ENCODE measurements at places on chromosomes 7 and 10. TPM values are rescaled to one million over a fixed set of nuclear protein-coding genes. Genes with fewer than 3 reads are reported as not detected.
A peak's percentile ranks its signal among the peaks of the same experiment; 100 is the strongest.

GRCh38 chr7:157432957-157433576 is 96.3 kb downstream of the DNAJB6 start:
- no peaks in the 10 kb centered on the region for H3K27me3 ChIP-seq
- H3K4me3 ChIP-seq, result no peak overlapping the region
- DNase-seq, result no peak
- H3K36me3 ChIP-seq, result no peaks in the 10 kb centered on the region

- no peak overlapping the region for H3K27ac ChIP-seq
- H3K4me3 ChIP-seq, result no peak overlapping the region
- H3K27me3 ChIP-seq, result no peaks in the 10 kb centered on the region
- H3K4me1 ChIP-seq, result no peaks in the 10 kb centered on the region
Measured at GRCh38 chr7:99252166-99252895, 20.3 kb upstream of the MYH16 start.

TEX47 gene
- total RNA-seq, result not detected

DNA sequence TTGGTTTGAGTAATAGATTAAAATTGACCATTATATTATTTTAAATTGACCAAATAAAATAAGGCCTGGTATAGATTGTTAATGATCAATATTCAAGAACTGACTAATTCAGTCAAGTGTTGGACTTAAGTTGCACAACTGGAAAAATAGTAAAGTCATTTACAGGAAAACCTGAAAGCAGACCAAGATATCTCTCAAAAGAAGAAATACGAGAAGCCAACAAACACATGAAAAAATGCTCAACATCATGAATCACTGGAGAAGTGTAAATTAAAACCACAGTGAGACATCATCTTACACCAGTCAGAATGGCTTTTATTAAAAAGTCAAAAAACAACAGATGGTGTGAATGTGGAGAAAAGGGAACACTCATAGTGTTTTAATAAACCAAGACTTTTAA is 80.4 kb upstream of the MALRD1 start:
- DNase-seq, result no peak
- H3K4me3 ChIP-seq, result no peak overlapping the region
- no peaks in the 10 kb centered on the region for H3K36me3 ChIP-seq
- H3K27me3 ChIP-seq, result no peaks in the 10 kb centered on the region
- no peaks in the 10 kb centered on the region for H3K4me1 ChIP-seq

GRCh38 chr7:44999245-45000092 is 532 bp upstream of the CCM2 start:
- H3K4me3 ChIP-seq, result peak overlapping the region; percentile 90
- peak overlapping the region; percentile 91 for H3K27ac ChIP-seq
- DNase-seq, result peak; percentile 100
- H3K36me3 ChIP-seq, result peaks cover 4% of the 10 kb centered on the region
- no peaks in the 10 kb centered on the region for H3K27me3 ChIP-seq

GRCh38 chr7:118944271-118944670 is 719.8 kb downstream of the ANKRD7 start:
- H3K27me3 ChIP-seq, result no peaks in the 10 kb centered on the region
- no peaks in the 10 kb centered on the region for H3K36me3 ChIP-seq

DNA sequence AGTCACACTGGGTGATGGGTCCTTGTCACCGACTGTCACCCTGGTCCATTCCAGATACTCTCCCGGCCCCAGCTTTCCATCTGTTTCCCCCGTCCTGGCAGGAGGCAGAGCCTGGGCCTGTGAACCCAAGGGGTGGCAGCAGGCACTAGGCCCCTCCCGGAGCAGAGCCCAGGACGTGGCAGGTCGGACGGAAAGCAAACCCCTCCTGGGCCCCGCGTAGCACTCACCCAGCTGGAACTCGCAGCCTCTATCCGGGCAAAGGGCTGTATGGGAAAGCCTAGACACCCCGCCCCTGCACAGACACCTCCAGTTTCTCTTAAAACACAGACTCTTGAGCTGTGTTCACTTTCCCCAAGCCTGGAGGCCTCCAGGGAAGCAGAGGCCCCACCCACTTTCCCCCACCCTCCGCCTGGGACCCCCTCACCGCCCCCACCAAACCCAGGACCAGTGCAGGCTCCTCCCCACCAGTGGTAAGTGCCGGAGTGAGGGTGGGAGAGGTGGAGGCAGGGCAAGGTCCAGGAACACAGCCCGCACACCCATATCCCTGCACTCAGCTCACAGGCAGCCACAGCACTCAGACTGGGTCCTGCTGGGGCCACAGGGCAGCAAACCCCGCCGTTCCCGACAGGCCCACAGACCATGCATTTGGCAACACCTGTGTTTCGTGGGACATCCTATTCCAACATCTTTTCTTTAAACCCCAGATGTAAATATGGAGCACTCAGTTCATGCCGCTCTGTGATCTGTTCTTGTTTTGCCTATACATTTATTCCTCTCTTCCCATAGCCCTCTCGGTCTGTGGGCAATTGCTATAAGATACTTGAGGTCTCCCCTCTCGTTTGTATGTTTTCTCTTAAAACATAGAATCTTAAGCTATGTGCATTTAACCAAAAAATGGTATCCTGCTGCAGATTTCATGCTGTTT is 98.2 kb upstream of the PDGFA start:
- no peak for DNase-seq
- no peaks in the 10 kb centered on the region for H3K36me3 ChIP-seq
- no peak overlapping the region for H3K4me3 ChIP-seq
- H3K4me1 ChIP-seq, result peaks cover 13% of the 10 kb centered on the region
- no peaks in the 10 kb centered on the region for H3K27me3 ChIP-seq

ADAM22 gene
- 1.9 TPM for total RNA-seq

CACNB2 gene
- total RNA-seq, result 3.1 TPM

- no peaks in the 10 kb centered on the region for H3K4me1 ChIP-seq
- H3K27me3 ChIP-seq, result no peaks in the 10 kb centered on the region
- no peak overlapping the region for H3K4me3 ChIP-seq
- H3K36me3 ChIP-seq, result no peaks in the 10 kb centered on the region
Measured at GRCh38 chr10:28020993-28021982, 22.4 kb upstream of the ODAD2 start.

DNA sequence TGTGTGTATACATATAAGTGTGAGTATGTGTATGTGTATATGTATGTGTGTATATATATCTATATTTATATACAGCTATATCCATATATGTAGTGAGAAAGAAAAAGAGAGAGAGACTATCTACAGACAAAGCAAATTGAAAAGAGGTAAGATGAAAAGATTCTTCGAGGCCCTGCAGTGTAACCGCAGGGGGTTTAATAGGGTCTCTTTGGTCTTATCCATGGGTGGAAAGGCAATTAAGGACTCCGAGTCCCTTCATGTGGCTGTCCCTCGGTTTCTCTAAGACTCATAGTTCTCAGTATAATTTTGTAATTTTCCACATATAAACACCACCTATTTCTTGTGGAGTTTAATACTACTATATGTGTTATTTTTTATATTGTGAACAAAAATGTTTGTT is 50.6 kb upstream of the JAZF1 start:
- H3K27ac ChIP-seq, result no peak overlapping the region
- H3K4me1 ChIP-seq, result no peaks in the 10 kb centered on the region
- DNase-seq, result no peak
- H3K36me3 ChIP-seq, result no peaks in the 10 kb centered on the region

GRCh38 chr7:276230-276835 is 13.6 kb upstream of the FOXL3 start:
- H3K27ac ChIP-seq, result no peak overlapping the region
- no peaks in the 10 kb centered on the region for H3K27me3 ChIP-seq
- H3K4me1 ChIP-seq, result no peaks in the 10 kb centered on the region
- no peak for DNase-seq
- H3K4me3 ChIP-seq, result no peak overlapping the region
- H3K36me3 ChIP-seq, result no peaks in the 10 kb centered on the region

- H3K27ac ChIP-seq, result no peak overlapping the region
- DNase-seq, result no peak
- peaks cover 66% of the 10 kb centered on the region for H3K4me1 ChIP-seq
- H3K36me3 ChIP-seq, result no peaks in the 10 kb centered on the region
- H3K27me3 ChIP-seq, result no peaks in the 10 kb centered on the region
- no peak overlapping the region for H3K4me3 ChIP-seq
Measured at GRCh38 chr7:137989590-137989989, 12.3 kb downstream of the CREB3L2 start.

GRCh38 chr7:147249956-147250355 is 1133.4 kb downstream of the CNTNAP2 start:
- H3K27ac ChIP-seq, result no peak overlapping the region
- DNase-seq, result no peak
- H3K4me1 ChIP-seq, result no peaks in the 10 kb centered on the region
- no peaks in the 10 kb centered on the region for H3K27me3 ChIP-seq
- no peaks in the 10 kb centered on the region for H3K36me3 ChIP-seq

- peak; percentile 10 for DNase-seq
- peaks cover 33% of the 10 kb centered on the region for H3K4me1 ChIP-seq
- H3K36me3 ChIP-seq, result peaks cover 3% of the 10 kb centered on the region
- H3K27me3 ChIP-seq, result no peaks in the 10 kb centered on the region
- H3K4me3 ChIP-seq, result peak overlapping the region; percentile 38
- peak overlapping the region; percentile 85 for H3K27ac ChIP-seq
Measured at GRCh38 chr10:33273295-33274002, 61.0 kb downstream of the NRP1 start.

DNA sequence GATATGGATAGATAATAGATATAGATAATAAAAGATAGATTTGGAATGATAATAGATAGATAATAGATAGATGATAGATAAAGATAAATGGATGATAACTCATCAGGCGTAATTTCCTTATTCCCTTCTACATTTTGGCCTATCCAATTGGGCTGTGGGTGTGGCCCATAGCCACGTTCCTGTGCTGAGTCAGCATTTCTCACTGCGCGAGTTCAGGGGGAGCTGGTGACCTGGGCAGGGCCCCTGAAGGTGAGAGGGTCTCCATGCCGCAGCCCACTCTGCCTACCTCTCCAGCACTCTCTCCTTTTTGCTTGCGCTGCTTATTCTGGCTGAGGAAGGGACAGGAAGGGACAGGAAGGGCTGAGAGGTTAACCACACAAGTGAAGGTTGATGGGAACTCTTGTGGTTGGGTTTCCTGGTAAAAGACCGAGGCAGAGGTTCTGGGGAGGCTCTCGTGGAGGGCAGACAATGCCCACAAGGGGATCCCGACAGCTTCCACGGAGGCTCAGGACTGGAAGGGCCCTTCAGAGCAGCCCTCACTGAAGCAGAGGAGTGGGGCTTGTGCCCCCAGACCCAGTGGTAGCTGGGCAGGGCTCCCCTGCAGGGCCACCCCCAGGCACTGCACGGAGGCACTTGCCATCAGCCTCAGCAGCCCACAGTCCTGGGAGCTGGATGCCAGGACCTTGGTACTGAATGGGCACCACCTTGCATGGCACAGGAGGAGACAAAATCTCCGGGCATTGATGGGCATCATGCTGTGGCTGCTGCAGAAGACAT is 247.3 kb upstream of the PITRM1 start:
- no peak for DNase-seq
- no peak overlapping the region for H3K27ac ChIP-seq
- H3K4me3 ChIP-seq, result no peak overlapping the region
- peaks cover 13% of the 10 kb centered on the region for H3K4me1 ChIP-seq
- no peaks in the 10 kb centered on the region for H3K27me3 ChIP-seq

DNAJC12 gene
- total RNA-seq, result 1.3 TPM

DNA sequence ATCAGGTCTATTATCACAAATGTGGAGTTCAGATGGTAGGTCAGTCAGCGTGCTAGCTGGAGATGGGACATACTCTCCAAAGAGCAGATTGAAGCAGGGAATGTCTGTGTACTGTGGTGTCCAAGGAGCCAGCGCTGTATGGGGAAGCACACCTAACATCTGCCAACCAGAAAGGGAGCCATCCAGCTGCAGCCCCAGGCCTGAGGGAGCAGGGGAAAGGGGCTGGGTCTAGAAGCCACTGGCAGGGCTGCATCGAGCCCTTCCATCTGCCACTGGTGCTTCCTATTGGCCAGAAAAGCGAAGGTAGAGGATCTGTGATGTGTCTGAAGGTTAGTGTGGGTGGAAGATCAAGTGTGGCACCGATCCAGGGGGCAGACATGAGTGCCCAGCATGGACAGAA is 8.0 kb upstream of the RAMP3 start:
- no peaks in the 10 kb centered on the region for H3K4me1 ChIP-seq
- H3K36me3 ChIP-seq, result no peaks in the 10 kb centered on the region
- DNase-seq, result no peak
- no peaks in the 10 kb centered on the region for H3K27me3 ChIP-seq
- H3K4me3 ChIP-seq, result no peak overlapping the region

CYP2C19 gene
- 1.2 TPM for total RNA-seq

ITIH2 gene
- not detected for total RNA-seq

DNA sequence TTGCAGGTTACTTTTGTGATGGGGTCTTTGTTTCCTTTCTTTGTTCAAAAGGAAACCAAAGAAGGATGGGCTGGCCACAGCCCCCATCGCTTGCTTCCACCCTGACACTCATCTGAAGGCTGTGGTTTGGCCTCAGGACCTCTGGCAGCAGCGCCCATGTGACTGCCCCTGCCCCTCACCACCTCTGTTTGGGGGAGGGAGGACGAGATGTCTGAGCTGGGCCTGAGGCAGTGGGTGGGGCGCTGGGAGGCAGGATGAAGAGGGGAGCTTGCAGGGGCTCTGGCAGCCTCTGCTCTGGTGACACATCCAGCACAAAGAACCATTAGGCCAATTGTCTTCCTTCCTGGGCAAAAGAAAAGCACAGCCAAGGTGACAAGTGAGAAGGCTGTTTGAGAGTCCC is 15.9 kb upstream of the CHST15 start:
- H3K4me3 ChIP-seq, result no peak overlapping the region
- H3K27me3 ChIP-seq, result no peaks in the 10 kb centered on the region
- peaks cover 17% of the 10 kb centered on the region for H3K4me1 ChIP-seq
- H3K27ac ChIP-seq, result no peak overlapping the region
- no peak for DNase-seq

GRCh38 chr7:92841192-92841591 is 4.8 kb upstream of the CDK6 start:
- no peak overlapping the region for H3K27ac ChIP-seq
- H3K27me3 ChIP-seq, result no peaks in the 10 kb centered on the region
- DNase-seq, result no peak
- no peaks in the 10 kb centered on the region for H3K36me3 ChIP-seq
- peaks cover 7% of the 10 kb centered on the region for H3K4me1 ChIP-seq

CTAGE8 gene
- total RNA-seq, result 7.3 TPM

LRIT1 gene
- not detected for total RNA-seq

GRCh38 chr7:87148332-87148955 is 3.8 kb upstream of the DMTF1 start:
- no peaks in the 10 kb centered on the region for H3K27me3 ChIP-seq
- DNase-seq, result no peak
- peaks cover 8% of the 10 kb centered on the region for H3K4me1 ChIP-seq
- no peaks in the 10 kb centered on the region for H3K36me3 ChIP-seq
- no peak overlapping the region for H3K4me3 ChIP-seq

DNA sequence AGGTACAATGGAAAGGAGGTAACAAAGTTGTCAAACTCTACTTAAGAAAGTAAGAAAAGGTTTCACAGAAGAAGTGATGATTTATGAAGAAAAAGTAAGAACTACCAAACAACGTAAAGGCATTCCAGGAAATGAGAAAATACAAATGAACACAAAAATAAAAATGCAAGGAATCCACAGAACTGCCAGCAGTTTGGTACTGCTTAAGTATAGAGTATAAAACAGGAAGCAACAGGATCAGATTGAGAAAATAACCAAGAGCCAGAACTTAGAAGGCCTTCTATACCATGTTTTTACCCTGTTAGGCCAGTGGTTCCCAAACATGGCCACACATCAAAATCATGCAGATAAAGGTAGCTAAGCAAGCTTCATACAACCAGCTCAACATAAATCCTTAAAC is 9.2 kb downstream of the NDUFA5 start:
- no peak overlapping the region for H3K4me3 ChIP-seq
- peaks cover 50% of the 10 kb centered on the region for H3K36me3 ChIP-seq
- H3K27ac ChIP-seq, result no peak overlapping the region
- no peaks in the 10 kb centered on the region for H3K4me1 ChIP-seq
- DNase-seq, result no peak

NODAL gene
- total RNA-seq, result not detected

GRCh38 chr10:119416855-119417254 is 125.7 kb downstream of the RGS10 start:
- H3K36me3 ChIP-seq, result no peaks in the 10 kb centered on the region
- no peak overlapping the region for H3K4me3 ChIP-seq
- H3K27me3 ChIP-seq, result no peaks in the 10 kb centered on the region
- no peak for DNase-seq

Data from upper lobe of left lung (tissue), 6 donors.